ENCODE measurements at places on chromosomes 5 and 9.

DNA sequence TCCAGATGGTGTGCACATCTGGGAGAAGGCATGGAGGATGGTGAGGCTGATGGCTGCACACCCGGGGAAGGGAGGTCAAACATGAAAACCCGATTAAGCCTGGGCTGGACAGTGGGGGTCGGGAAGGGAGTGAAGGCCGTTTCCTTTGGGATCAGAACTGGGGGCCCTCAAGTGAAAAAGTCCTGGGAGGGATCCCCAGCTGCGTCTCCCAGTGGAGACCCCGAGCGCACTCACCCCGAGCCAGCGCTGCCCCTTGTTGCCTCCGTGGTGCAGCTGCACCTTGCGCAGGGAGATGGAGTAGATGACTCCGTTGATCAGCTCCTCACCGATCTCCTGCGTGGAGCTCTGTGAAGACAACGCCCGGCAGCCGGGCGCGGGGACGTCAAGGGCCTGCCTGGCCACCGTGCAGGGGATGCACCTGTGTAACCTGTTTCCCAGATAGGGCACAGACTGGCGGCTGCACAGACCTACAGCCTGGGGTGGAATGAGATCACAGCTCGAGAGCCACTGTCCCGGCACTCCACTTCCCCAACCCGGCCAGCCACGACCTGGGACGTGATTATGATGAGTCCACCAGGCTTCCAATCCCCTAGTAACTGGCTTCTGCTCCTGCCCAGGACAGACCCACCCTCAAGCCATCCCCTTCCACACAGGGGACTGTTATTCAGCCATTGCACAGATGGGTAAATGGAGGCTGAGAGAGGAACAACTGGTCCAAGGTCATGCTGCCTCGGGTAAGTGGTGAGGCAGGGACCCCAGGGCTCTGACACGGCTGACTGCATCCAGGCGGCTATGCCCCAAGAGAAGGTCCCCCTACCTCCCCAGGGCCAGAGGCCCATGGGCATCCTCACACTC lies 9.0 kb downstream of the RALGDS start:
- no peak for DNase-seq

DNA sequence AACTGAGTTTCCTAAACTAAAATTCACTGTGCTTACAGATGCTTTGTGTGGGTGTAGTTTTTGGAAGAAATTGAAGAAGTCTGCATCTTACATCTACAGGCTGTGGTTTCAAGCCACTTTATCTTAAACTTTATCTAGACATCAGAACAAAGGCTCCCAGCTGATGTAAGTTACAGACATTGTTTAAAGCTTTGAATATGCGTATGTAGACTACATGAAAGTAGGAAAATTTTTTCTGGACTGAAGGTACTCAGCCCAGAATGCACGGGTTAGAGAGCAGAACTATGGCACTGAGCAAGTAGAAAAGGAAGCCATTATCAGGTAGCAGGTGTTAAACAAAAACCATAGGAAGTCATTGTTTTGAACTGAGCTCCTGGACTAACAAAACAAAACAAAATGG lies 185.4 kb downstream of the TTC39B start:
- no peak for DNase-seq

DNA sequence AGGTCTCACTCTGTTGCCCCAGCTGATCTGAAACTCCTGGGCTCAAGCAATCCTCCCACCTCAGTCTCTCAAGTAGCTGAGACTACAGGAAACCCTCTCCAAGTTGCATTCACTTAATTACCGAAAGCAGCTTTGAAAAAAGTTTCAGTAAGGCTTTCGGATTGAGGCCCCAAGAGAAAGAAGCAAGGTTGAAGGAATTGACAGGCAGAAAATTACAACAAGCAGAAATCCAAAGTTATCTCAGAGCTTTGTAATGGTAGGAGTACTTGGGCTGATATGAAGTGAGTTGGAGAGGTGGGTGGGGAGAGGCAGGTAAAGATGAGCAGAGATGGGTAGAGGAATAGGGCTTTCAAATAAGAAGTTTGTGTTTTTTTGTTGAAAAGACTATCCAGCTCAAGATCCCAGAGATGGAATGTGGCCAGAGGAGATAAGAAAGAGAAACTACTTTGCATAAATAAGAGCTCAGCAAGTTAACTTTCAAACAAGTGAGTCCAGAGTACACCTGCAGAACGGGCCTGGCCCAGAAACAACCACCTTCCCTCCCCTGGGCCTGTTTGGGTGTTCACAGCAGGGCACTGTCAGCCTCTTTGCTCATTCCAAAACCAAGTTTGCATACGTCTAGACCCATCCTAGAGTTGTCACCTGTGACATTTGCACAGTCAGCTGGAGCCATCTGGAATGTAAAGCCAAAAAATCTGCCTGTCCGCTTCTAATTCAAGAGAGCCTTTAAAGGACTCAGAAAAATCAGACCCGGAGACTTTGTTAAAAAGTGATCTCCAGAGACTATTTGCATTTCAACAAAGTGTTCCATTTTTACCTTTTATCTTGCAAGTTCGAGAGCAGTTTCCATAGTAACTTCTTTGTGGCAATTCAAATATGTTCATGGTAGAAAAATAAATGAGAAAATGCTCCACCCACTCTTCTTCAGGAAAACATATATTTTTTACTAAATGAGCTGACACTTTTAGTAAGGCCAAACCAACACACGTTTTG lies 2.2 kb upstream of the CLINT1 start:
- DNase-seq = no peak

DNA sequence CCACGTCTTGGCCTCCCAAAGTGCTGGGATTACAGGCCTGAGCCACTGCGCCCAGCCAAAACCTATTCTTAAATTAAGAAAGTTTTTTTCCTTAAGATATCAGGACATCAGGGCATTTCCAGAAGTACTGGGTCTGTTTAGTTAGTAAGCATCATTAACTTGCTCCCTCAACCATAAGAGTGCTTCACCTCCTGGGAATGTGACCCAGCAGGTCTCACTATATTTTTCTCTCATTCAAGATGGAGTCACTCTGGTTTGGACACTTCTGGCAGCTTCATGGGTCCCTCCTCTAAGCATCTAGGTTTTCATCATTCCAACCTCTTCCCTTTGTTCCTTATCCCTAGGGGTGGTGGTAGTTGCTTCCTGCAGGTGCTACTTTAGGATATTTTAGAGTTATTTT lies 10.3 kb upstream of the BRD3OS start:
- no peak for DNase-seq

DNA sequence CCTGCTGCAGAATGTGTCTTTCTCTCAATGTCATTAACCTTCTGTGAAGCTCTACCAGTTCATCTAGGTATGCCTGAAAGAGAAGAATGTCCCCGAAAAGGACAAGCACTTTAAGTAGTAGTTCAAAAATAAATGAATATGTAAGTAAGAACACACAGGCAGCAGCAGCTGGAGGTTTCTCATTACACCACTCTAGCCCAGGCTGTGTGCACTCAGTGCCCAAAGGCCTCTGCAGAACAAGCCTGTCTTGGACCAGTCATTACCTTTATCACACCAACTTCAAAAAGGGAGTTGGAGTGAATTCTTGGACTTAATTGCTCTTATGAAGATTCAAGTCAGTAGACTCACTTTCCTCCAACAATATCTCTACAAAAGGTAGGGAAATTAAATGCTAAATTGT lies 268.8 kb downstream of the MLLT3 start:
- no peak for DNase-seq

GRCh38 chr9:87644659-87645058 lies 81.3 kb upstream of the CTSL start:
- DNase-seq = no peak

DNA sequence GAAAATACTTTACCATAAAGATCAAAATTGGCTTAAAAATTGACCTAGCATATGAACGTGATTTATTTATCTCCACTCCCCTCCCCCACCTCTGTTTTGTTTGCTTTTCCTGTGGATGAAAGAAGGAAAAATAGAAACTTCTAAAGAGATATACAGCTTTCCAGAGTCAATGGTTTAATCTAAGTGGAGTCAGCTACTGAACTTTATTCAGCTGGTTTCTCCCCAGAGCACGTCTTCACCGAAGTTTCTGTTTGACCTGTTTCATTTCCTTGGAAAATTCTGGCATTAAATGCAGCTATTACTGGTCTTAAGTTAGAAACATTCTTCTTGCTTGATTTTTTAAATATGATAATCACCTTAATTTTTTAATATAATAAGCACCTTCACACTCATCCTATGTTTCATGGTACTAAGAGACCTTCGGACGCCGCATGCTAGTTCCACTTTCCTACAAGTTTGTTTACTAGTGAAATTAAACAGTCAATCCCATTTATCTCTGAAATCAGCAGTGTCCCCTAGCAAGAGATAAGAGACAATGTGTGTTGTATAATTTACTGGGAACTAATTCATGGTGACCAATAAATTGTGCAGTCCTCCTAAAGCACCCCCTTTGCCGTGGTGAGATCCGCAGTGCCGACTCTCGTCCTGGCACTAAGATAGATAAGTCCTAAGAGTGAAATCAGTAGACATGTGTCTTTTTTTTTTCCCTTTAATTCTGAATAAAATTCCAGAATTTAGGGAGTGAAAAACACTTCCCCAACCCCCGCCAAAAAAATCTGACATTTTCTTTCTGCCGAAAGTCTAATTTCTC lies 89.9 kb downstream of the ARL15 start:
- DNase-seq = no peak

GRCh38 chr5:91359962-91360609 lies 23.0 kb downstream of the ARRDC3 start:
- peak; percentile 52 for DNase-seq

DNA sequence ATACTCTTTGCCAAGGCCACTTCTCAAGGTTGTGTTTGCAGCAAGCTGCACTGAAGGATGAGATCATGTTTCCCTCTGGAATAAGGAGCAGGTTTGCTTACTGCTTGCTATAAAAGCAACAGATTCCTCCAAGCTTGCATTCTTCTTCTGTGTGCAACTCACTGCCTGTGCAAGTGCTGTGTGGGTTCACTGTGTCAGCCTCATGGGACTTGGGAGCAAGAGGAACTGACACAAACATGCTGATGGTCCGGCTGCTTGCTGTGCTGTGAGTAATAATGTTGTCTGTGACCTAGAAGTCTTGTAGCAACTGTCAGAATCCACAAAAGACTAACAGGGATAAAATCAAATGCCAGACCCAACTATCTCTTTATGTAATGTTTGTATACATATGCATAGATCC lies 33.6 kb upstream of the SHC3 start:
- DNase-seq = no peak

DNA sequence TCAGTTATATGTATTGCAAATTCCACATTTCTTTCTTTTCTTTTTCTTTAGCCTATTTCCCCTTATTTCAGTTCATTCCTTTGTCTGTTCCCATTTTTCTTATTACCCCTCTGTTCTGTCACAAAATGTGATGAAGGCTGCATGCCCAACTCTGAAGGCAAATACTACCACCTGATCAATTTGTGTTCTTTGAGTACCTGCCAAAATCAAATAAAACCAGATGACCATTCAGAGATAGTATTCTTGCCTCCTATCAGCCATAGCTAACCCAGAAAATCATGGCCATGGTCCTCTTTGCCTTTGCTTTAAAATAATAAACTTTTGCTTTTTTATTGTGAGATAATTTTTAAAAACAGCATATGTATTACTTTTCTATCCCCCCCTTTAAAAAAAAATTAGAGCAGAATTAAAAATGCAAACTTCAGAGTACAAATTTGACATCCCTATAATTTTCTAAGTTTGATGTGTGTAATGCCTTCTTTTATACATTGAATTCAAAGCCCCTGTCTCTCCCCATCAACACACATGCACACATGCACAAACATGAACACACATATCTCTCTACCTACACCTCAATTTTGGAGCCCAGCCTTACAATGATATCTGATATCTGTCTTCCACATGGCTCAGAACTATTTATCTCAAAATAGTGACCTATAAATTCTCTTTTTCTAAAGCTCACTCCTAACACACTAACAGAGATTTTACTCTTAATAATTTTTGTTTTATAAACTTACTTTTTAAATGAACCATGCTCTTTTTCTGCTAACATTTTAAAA lies 3.5 kb downstream of the RFESD start:
- no peak for DNase-seq

- no peak for DNase-seq
Measured at GRCh38 chr5:1411099-1411498, 34.1 kb downstream of the SLC6A3 start.

- no peak for DNase-seq
Measured at GRCh38 chr5:99070362-99070761, 141.6 kb upstream of the CHD1 start.

GRCh38 chr5:168822248-168822744 lies 243.1 kb upstream of the PANK3 start:
- no peak for DNase-seq

- no peak for DNase-seq
Measured at GRCh38 chr5:65730910-65731309, 8.9 kb downstream of the NLN start.

GRCh38 chr9:21801683-21802417 lies 586 bp upstream of the MTAP start:
- DNase-seq = peak; percentile 85

- DNase-seq = peak; percentile 15
Measured at GRCh38 chr9:4197548-4197947, 102.3 kb downstream of the GLIS3 start.

DNA sequence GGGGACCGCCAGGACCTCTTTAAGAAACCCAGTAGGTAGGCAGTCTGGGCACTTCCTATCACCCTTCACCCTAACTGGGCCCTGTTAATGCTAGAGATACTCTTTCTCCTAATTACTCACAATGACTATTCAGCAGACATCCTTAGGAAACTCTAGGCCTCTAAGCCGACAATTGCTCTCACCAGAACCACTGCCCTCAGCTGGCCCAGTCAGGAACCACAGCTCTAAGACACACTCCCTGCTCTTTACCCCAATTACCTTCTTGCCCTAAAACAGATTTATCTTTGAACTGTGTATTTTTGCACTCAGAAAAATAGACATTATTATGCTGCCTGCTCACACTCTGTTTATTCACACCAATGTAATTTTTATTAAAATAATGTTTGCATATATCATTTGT lies 432.6 kb upstream of the SLC30A5 start:
- peak; percentile 25 for DNase-seq

DNA sequence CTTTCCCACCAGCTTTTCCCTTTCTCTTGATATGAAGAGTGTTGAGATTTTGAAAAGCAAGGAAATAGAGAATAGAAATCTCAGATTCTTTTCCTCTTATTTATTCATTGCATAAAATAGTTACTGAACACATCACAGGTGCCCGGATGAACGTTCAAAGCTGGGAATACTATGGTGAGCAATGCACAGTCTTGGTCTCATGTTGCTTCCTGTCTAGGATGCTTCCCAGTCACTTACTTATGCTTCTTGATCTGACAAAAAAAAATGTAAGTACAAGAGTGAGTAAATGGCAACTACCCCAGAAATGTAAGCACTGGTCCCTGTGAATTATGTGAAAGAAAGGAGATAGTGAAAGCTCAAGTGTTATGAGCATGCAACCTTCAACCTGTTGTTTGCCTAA lies 153.5 kb upstream of the S1PR3 start:
- DNase-seq = peak; percentile 8

All from RPMI7951 (cell line).